OCI-LY7 (cell line): ENCODE measurements at places on chromosomes 1 and 21.
A peak's percentile ranks its signal among the peaks of the same experiment; 100 is the strongest.

DNA sequence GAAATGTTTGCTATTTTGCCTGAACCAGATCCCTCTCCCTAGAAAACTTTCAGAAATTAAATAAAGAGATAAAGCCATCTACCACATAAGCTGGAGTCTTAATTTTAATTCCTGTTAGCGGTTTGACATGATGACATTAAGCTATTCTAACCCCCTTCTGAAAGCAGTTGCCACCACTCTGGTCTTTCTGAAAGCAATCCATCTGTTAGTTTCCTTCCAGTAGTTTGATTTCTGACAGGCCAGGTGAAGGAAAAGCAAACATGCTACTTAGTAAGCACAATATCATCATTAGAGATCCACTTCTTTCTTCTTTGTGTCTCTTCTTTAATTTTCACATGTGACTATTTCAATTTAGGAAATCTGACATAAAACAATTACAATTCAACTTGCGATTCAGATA, 39.9 kb downstream of the RGL1 start:
- no peak for DNase-seq

DNA sequence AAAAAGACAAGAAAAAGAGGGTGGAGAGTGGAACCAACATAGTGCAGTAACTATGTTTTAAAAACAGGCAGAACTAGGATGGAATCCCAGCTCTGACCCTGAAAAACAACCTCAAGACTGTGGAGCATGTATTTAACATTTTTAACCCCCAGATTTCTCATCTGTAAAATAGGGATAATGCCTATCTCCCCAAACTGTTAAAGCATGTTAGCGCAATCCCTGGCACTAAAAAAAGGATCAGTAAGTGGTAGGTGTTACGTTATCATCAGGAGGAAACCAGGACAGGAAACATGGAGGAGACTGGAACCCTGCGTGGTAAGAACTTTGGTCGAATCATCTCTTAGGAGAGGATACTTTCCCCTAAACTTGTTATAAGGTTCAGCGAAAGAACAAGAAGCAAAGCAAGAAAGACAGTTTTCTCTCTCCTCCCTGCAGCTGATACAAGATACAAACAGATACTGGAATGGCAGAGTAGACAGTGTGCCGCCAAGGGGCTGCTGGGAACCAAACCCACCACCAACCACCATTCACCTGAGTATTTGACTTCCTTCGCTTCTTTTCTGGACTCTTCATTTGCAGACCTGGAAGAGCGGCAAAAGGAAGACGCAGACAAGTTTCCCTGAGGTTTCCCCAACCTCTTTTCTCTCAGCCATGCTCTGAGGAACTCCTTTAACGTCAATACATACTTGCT, 991 bp downstream of the PYGO2 start:
- peak; percentile 36 for DNase-seq

DNA sequence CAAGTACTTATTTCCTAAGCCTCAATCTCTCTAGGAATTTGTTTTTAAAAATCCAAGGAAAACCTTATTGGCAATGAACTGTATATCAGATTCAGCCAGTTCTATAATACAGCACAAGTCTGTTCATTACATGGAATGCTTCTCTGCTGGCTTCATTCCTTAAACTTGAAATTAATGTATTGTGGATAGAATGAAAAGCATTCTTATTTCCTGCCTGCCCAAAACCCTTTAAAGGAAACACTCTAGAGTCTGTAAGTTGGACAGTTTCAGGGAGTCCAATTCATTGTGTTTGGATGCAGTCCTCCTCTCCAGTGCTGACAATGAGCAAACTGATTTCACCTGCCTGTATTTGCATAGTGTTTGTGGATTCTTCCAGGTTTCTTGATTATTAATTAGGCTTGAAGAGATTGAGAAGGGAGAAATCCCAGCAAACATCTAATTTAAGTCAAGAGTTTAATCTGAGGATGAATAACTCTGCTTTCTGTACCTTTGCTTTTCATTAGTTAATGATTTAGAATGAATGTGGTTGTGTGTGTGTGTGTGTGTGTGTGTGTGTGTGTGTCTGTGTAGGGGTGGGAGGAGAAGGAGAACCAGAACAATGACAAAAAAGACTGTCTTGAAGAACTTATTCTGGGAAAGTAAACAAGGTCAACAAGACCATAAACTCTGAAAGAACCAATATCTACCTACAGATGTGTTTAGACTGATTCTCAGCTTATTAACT, 61.2 kb downstream of the CACHD1 start:
- DNase-seq, result no peak

DNA sequence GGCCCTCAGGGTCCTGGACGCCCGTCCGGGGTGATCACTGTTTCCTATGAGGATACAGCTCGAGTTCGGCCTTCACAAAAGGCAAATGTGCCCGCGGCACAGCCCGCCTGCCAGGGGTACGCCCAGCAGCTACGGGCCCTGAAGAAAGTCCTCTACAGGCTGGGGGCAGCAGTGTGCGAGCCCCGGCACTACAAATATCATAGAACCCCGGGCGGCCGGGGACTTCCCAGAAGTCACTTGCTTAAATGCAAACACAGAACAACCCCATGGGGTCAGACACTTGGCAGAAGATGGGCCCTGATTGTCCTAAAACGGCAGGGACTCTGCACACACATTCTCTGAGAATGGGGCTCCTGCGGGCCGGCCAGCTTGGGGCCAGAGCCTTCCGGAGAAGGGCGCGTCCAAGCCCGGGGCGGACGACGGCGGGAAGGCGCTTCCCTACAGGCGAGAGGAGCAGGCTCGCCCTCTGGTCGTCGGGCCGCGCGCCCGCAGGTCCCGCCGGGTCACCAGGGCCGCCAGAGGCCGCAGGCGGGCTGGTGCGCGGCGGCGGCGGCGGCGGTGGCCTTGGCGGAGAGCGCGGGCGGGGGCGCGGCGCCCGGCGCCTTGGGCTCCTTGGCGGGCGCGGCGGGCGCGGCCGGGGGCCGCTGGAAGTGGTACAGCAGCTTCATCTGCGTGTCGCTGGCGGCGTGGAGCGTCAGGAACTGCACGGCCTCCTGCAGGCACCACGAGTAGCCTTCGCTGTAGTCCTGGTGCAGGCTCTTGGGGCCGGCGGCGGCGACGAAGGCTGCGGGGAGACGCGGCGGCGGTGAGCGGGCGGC, 888 bp downstream of the HES5 start:
- DNase-seq, result no peak

DNA sequence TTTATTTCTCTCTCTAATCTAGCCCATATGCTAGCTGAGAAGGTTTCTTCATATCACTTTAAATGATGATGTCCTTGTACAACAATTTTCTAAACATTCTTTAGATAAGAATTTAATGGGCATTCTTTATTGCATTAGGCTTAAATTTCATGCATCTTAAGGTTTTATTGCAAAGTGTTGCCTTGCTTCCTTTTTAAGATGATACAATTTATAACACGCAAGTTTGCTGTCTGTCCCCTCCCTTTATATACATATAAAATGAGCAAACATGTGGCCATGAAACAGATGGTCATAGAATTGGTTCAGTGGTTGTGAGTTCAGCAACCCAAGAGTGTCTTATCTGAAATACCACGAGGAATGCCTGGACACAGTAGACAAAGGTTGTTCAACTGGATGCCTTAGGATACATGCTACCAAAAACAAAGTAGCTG, 12.1 kb downstream of the NBPF3 start:
- DNase-seq, result no peak

DNA sequence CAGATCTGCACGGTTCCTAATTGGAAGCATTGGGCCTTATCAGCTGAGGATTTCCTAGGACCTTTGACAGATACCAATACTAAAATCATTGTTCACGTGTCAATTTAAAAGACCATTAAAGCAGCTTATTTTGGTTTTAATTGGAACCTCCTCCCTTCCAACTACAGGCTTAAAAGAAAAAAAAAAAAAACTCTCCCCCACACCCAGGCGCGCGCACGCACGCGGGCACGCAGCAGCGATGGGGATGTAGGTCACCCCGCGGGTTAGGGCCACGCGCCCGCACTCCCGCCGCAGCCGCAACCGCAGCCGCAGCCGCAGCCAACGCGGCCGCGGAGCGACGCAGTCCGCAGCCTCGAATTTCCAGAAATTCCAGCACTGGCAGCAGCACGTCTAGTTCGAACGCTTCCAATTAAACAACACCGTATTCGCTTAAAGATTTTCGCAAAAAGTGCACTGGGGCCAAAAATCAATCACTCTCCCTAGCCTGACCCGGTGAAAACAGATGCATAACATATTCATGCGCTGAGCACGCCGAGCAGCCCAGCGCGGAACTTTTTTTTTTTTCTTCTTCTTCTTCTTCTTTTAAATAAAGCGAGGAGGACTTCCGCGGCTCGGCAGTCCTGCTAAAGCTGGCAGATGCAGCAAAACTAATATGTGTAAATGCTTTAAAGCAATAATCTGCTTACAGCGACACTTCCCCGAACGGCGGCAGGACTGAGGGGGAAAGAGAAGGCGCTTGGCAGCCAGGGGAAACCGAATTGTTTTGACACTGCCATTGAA, 13.3 kb upstream of the BARHL2 start:
- DNase-seq, result peak; percentile 8

- no peak for DNase-seq
Measured at GRCh38 chr1:107422901-107423300, 282.1 kb downstream of the NTNG1 start.

- DNase-seq, result no peak
Measured at GRCh38 chr1:27542463-27543273, 52.7 kb upstream of the WASF2 start.

DNA sequence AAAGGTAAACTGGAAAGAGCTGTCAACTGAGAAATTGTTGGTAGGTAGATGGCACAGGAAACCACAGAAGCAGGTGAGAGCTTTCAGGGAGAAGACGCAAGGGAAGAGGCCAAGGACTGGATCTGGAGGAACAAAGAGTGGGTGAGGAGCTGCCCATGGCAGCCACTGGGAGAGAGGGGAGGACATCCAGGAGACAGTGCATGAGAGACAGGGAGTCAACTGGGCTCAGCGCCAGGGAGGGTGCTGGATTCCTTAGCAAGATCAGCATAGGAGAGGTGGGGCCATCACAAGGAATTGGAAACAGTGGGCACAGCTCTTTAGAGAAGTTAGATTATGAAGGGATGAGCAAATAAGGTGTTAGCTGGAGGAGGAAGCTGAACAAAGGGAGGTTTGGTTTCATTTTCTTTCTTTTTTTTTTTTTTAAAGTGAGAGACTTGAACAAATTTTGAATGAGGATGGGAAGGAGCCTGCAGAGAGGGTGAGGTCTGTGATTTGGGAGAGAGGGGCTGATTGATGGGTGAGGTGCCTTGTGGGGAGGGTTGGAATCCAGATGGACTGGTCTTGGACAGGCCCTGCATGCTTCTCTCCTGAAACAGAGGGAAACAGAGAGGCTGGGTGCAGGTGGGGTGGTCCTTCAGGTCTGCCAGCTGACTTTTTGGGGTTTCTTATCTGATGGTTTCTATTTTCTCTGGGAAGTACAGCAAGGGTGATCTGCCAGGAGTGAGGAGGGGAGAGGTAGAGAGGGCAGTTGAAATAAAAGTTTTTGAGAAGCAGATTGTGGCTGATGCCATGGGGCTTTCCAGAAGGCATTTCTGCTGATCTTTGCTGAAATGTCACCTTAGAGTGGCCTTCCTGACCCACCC, 5.4 kb downstream of the CYP4B1 start:
- DNase-seq, result no peak

DNA sequence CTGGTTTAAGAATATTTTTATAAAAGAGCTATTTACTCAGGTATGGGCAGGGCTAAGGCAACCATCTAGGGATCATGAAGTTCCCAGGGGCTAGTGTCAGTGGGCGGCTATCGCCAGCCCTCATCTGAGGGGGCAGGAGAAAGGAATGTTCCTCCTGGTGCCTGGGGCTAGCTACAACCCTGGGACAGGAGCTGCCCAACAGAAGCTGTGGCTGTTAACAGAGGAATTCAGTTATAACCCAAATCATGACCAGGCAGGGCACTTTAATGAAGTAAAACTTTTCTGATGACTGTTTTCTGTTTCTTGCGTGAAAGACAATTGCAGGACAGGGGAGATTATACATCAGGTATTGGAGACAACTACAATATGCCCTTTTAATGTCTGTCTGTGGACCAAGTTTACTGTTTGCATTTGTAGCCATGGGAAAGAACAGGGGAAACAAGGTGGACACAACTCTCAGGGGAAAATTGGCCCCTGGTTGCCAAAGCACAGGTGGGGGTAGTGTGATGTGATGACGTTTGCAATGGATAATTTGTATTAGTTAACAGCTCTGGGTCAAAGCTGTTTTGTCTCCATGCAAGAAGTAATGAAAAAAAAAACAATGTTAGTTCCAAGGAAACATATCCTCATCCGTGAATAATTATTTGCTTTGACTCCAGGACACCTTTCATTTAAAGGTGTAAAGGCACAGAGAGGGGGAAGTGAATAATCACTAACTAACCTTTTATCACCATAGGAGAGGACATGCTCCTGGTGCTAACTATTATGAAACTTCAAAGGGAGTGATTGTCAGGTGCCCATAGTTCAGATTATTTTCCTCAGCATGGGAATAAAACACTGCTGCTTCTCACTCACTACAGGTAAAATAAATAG, 105.2 kb downstream of the TSEN15 start:
- DNase-seq, result no peak

GRCh38 chr1:81714636-81715035, 86.1 kb upstream of the ADGRL2 start:
- DNase-seq, result no peak

- no peak for DNase-seq
Measured at GRCh38 chr1:101291562-101292380, 55.0 kb downstream of the S1PR1 start.

- DNase-seq, result peak; percentile 68
Measured at GRCh38 chr1:204578867-204579664, 62.9 kb downstream of the MDM4 start.

DNA sequence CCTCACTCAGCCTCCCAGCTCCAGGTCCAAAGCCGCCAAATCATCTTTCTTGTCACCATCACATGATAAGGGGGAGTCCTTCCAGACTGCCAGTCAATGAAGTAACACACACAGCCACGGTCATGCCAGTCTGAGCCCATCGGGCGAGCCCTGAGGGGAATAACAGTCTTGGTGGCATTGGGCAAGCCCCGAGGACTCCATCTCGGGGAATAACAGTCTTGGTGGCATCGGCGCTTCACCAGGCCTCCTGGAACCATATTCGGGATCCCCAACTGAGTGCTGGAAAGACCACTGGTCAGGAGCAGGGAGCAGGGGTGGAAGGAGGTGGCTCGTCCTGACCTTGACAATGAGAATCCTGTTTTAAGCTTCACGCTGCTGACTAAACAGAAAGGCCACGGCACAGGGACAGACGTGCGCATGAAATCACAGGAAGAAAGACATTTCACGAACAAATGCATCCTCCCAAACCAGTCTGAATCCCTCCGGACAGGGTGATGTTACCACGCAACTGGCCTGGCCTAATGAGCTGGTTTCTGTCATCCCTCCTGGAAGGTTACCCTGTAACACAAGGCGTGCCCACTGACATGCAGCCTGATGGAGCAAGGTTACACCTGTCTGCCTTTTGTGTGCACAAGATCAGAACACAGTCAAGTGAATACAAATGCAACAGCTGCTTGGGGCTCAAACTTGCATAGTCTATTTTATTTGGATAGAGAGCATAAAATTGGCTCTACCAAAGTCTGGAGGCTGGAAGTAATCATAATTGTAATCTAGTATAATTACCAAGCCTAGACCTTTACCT, 517.4 kb downstream of the KIF26B start:
- no peak for DNase-seq

- DNase-seq, result no peak
Measured at GRCh38 chr1:1527092-1527816, 13.2 kb downstream of the TMEM240 start.

GRCh38 chr21:35309316-35309715, 260.2 kb upstream of the RUNX1 start:
- no peak for DNase-seq

GRCh38 chr1:55423376-55423775, 208.2 kb upstream of the USP24 start:
- DNase-seq, result no peak

- DNase-seq, result no peak
Measured at GRCh38 chr1:84949664-84950063, 47.2 kb downstream of the MCOLN2 start.

- no peak for DNase-seq
Measured at GRCh38 chr1:91768120-91768519, 117.8 kb downstream of the TGFBR3 start.
